ENCODE measurements at places on chromosomes 13 and 19.

GRCh38 chr13:77333594-77333993 is 6.7 kb upstream of the MYCBP2 start:
- DNase-seq: no peak

- no peak for DNase-seq
Observed at GRCh38 chr19:30118760-30119159, 176.7 kb downstream of the URI1 start.

DNA sequence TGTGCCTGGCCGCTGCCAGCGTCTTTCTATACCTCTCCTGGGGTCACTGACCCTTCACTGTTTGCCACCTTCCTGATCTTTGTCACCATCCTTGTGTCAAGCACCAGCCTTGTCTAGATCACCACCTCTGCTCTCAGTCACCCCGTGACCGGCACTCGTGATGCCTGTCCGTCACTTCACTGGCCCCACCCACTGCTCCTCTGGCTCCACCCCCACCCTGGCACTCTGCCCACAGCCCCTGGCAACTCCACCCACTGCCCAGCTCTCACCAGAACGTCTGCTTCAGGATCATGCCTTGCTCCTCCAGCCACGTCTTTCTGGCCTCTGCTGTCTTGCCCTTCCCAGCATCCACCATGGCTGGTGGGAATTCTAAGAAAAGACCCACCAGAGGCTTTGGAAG is 24.8 kb upstream of the PLA2G4C start:
- no peak for DNase-seq

DNA sequence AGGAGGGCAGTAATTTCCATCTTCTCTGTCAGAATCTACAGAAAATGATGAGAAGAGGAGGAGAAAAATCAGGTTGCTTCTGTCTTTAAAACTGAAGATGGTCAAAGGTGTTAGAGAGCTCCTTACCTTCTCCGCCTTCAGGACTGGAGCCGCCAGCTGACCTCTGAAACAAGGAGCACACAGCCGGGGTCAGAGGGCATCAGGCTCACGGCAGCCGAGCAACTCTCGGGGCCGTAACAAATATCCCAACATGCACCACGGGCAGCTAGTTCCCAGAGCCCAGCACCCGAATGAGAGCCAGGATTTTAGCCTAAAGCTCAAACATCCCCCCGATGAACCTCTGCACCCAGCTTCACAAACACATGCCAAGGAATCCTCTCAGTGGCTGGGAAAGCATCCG is 27.6 kb downstream of the CAPS start:
- no peak for DNase-seq

DNA sequence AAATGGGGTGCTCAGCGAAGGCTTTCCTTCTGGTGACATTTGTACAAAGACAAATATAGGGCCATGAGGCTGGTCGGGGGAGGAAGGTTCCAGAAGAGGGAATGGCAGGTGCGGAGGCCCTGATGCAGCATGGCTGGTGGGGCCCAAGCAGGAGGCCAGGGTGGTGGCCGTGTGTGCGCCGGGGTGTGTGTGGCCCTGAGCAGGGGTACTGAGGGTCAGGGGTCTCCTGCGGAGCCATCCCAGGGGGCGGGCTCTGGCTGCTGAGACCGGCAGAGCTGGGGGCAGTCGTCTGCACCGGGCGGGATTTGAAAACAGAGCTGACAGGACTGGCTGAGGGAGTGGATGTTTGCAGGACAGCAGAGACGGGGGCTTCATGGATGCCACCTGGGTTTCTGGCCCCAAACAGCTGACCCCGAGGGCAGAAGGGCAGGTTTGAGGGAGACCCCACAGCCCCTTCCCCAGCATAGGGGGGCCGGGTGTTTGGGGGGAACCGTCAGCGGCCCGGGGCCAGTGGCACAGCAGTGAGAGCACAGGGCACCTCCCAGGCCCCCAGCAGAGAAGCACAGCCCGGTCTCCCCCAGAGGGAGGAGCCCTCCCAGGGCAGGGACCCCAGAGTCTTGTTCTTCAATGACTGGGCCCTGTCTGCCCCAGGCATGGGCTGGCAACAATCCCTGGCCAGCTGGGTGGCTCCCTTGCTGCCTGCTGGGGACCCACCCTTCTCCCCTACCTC is 11.4 kb downstream of the PIAS4 start:
- no peak for DNase-seq

- DNase-seq: no peak
Observed at GRCh38 chr13:102701331-102701730, 6.5 kb upstream of the METTL21C start.

- no peak for DNase-seq
Observed at GRCh38 chr13:48121733-48122132, 26.8 kb upstream of the MED4 start.

DNA sequence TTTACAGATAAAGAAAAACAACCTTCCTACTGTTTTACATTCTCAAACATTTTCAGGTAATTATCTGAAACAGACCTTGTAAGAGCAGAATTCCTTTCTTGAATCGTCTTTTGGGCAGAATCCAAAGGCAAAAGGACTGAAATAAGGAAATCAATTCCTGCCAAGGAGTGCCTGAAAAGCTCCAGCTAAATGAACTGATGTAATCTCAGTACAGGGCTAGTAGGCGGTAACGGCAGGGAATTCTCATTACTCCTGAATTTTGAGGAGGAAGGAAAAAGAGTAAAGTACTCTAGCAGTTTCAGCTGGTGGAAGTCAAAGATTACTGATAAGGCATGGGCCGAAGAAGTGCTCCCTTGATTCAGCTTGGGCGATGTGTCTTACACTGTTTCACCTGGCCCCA is 168.4 kb downstream of the PCDH9 start:
- no peak for DNase-seq

GRCh38 chr13:50991579-50992521 is 82.3 kb downstream of the RNASEH2B start:
- no peak for DNase-seq

GRCh38 chr13:32639502-32640105 is 53.4 kb downstream of the PDS5B start:
- DNase-seq: peak; percentile 6

GRCh38 chr13:72508392-72508791 is 219.0 kb downstream of the MZT1 start:
- DNase-seq: no peak

DNA sequence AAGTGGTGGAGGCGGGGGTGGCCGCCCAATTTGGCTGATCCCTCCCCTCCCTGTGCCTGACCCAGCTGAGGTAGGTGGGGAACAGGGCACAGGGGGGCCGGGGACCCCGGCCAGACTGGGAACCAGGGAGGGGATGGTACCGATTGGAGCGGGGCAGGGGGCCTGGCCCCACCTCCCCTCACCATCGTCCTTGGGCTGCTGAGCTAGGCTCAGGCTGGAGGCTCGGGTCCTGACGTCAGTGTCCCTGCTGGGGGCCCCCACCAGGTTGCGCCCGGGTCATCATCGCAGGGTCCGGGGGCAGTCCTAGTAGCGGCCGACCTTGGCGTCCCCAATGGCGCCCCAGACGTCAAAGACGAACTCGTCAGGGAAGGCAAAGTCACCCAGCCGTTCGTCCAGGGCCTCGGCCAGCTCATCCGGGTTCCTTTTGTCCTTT is 3.0 kb upstream of the PTGER1 start:
- DNase-seq: no peak

GRCh38 chr13:101474419-101474957 is 22.0 kb downstream of the ITGBL1 start:
- DNase-seq: peak; percentile 63

DNA sequence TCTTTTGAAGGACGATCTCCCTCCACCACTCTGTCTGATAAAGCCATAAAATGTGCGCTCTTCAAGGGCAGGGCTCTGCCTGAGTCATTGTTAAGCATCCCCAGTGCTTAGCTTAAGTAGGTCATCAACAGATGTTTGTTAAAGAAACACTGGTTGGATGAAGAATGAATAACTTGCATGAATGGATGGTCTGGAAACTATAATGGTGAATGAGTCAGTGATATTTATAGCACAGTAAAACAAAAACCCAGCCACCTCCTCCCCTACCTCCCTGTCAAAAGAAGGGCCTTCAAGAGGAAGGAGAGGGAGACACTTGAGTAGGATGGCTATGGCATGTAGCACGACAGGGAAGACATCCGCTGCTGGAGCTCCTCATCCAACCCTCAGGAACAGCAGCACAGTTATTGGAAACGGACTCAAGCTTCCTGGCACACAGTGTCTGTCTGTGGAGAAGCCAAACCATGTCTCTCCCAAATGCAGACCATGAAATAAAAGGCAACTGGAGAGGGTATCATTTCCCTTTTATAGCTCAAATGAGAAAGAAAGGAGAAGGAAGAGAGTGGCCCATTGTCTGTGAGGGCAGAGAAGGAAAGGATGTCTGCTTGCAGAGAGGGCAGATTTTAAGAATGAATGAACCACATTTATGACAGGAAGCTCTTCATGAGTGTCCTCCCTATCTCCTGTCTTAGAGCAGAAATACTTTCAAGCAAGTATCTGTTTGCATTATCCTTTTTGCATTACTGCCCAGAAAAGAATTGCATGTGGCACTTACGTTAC is 183.5 kb upstream of the UBL3 start:
- DNase-seq: no peak

Data from hippocampal formation (tissue), 2 donors.